ENCODE measurements at places on chromosomes 4 and X.
A peak's percentile ranks its signal among the peaks of the same experiment; 100 is the strongest.

- DNase-seq = no peak
Observed at GRCh38 chr4:25452081-25452480, 75.0 kb downstream of the ANAPC4 start.

- DNase-seq = no peak
Observed at GRCh38 chr4:5882947-5883346, 9.9 kb downstream of the CRMP1 start.

GRCh38 chr4:676871-677235 lies 2.5 kb downstream of the MYL5 start:
- DNase-seq = no peak

GRCh38 chrX:18616688-18617406 lies 55.1 kb downstream of the RS1 start:
- DNase-seq = no peak

GRCh38 chr4:118865091-118865708 lies 23.5 kb upstream of the SYNPO2 start:
- DNase-seq = peak; percentile 12

DNA sequence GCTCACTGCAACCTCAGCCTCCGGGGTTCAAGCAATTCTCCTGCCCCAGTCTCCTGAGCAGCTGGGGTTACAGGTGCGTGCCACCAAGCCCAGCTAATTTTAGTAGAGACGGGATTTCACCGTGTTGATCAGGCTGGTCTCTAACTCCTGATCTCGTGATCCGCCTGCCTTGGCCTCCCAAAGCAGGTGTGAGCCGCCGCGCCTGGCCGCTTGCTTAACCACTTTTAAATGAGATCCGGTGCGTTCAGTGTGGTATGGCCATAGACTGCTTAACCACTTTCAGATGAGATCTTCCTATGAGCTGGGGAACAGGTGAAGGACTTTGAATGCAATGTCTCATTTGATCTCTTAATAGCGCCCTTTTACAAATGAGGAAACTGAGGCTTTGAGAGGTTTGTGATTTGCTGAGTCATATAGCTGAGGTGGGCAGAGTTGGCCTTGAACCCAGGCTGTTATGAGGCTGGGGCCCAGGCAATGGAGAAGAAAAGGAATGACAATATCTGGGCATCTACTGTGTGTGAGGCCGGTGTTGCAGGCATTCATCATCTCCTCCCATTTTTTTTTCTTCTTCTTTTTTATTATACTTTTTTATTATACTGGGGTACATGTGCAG lies 41.9 kb upstream of the NSG1 start:
- DNase-seq = no peak

GRCh38 chr4:39786838-39787237 lies 88.9 kb downstream of the UBE2K start:
- DNase-seq = no peak

DNA sequence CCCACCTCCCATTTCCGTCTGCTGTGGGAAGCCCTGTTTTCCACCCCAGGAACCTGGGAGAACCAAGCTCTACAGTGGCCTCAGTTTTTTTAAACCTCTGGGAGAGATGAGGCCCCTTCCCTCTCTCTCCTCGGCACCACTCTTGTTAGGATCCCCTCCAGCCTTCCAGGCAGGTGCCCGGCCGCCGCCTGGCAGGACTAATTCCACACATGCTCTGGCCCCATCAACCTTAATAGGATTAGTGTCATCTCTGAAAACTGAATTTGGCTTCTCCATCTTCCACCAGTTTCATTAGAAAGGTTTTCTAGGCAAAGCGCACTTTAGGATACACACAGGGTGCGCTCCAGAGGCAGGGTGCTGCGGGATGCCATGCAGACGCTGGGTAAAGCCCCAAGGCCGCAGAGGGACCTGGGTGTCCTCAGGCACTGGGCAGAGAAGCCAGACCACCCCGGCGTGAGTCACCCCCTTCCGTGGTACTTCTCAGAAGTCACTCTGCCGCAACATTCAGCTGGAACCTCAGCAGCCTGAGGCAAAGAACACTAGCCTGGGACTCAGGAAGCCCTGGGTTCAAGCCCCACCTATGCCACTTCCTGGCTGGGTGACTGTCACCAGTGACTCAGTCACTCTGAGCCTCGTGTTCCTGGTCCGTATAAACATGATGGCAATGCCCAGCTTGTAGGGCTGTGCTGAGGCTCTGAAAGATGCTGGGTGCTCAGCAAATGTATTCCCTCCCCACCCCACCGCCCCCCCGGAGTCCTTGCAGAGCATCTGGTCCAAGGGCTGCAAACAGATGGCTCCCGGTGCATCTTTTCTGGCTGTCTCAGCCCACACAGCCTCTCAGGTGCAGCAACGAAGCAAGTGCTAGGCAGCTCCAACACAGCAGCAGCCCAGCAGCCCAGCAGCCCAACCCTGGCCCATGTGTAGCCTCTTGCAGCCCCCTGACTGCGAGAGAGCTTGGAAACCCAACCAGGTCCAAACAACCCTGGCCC lies 29.1 kb downstream of the PPP2R2C start:
- no peak for DNase-seq

- no peak for DNase-seq
Observed at GRCh38 chr4:3827616-3828492, 61.7 kb downstream of the ADRA2C start.

- DNase-seq = no peak
Observed at GRCh38 chr4:143391895-143392294, 55.2 kb downstream of the GAB1 start.

- DNase-seq = no peak
Observed at GRCh38 chr4:6625256-6625655, 15.2 kb upstream of the MRFAP1 start.

DNA sequence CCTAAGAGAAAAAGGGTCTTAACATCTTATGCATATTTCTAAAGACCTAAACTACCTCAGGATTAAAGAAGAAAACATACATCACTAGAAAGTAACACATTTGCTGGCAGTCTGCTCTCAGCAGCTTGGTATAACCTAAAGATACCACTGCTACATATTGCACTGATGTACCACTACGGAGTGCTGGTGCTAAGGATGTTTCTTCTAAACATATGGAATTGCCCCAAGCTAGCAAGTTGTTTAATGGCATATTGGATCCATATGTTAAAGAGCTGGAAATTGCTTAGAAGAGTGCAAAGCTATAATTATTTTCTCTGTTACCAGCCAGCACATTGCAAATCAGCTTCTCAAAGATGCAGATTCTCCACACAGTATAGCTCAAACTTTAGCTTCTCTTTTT lies 436.5 kb upstream of the GALNTL6 start:
- DNase-seq = no peak

- DNase-seq = no peak
Observed at GRCh38 chrX:136220540-136220939, 30.7 kb downstream of the MAP7D3 start.

GRCh38 chr4:177308847-177309521 lies 690 bp upstream of the NEIL3 start:
- DNase-seq = no peak

DNA sequence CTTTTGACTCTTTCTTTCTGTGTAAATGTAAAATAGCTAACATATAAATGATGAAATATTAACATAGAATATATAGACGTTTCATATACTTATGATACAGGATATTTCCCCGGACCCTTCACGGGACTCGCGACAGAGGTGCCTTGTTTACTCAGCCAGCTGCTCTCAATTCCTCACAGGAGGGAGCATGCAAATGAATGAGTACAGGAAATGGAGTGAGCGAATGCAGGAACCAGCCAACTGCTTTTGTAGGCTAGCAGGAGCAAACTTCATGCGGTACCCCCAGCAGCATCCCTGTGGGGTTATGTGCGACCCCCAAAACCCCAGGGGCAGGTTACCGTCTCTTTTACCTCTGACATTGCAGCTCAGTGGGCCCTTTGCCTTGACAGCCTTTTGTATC lies 110.3 kb upstream of the PDHA2 start:
- no peak for DNase-seq

DNA sequence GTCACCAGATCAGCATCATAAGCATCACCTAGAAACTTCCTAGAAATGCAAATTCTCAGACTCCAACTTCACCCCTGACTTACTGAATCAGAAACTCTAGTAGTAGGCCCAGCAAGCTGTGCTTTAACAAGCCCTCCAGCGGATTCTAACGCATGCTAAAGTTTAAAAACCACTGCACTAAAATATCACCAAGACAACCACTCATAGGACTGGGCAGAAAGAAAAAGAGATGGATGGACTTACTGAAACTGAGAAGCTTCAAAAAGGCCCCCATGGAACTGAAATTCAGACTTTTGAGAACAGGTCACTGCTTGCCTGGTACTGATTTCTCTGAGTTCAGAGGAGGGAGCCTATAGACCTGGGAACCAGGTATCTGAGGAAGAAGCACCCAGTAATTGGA lies 40.1 kb downstream of the FAM241A start:
- DNase-seq = no peak

DNA sequence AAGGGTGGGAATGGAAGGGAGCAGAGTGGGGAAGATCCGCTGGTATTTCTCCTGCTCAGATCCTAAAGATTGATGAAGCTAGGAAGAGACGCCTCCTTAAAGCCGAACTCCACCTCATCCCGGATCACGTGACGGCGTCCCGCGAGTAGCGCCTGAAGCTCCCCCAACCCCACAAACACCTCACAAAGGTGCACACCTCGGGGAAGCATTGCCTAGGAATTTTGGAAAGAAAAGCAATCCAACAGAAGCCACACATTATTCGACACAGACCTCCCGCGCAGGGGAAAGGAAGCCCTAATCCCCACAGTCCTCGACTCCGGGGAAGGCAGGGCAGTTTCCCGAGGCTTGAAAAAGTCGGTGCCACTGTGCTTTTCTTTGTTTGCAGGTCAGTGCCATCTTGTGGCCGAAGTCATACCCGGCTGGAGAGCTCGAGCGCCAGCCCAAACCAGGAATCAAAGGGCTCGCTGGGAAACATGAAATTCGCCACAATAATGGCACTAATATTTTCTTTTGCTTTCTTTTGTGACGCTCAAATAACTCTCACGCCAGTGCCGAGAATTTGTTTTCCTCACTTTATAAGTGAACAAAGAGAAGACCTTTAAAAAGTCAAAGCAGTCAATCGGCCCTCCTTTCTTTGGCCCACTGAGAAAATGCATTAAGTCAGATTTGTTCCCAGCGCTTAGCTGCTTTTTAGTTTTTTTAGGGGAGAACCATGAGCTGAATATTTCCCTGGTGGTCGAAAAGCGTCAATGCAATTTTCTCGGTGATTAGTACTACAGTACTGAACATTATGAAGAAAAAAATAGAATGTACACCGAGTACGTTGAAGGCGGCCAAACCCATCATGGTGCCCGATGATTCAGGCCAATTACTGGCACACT lies at the start of gene NPY1R:
Gene NPY1R, minus strand, starts transcription at position 71 of the 881 bp plus-strand sequence. CDS start 6,042 bp downstream, outside the sequence.
- peak; percentile 20 for DNase-seq

DNA sequence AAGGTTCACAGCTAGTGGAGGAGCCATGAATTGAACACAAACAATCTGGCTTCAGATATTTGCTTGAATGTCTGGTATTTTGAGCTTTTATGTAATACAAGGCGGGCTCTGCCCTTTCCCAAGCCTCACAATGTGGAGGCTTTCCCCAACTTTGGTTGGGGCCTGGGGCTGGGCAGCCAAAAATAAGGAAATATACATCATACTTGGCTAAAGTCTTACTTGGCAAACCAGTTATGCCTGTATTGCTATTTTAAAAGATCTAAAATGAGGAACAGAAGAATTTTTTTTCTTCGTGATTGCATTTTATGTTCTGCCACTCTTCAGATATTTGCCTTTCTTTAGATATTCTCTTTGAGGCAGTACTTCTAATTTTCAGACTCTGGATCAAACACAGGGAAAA lies 26.1 kb downstream of the ARFIP1 start:
- DNase-seq = no peak

DNA sequence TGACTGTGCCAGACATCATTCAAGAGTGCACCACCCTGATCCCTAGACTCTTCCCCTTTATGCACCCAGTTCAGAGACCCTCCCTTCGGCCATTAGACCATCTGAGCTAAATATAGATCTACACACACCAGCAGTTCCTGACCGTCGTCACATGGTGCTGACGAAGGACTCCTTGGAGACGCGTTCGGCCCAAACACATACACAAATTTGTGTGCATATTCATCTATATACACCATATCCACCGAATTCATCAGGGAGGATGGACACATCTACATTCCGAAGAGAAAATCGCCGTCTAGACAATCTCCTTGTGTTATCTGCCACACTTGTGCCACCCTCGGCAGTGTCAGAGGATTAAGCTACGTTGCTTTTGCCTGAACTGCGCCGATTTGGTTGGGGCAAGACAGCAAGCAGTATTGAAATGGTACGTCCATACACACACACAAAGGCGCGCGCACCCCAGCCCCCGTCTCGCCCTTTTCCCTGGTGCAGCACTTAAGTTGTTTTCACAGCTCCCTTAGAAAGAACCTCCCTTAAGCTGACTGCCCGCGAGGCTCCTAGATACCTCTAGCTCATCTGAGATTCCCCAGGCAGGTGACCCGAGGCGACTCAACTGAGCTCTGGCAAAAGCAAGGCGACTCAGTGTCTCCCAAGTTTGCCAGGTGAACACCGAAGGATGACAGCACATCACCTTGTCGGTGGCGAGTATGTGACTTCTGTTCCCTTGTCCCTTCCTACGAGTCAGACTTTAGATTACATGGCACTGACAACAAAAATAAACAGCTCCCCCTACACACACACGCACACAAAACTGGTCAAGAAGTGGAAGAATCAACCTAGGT lies 1.0 kb downstream of the RASGEF1B start:
- no peak for DNase-seq

- DNase-seq = no peak
Observed at GRCh38 chr4:126361287-126361686, 1046.5 kb downstream of the FAT4 start.

GRCh38 chr4:53015681-53016080 lies 153.6 kb downstream of the RASL11B start:
- DNase-seq = peak; percentile 40
